ENCODE measurements at places on chromosomes 7 and 10. TPM values are rescaled to one million over a fixed set of nuclear protein-coding genes. Genes with fewer than 3 reads are reported as not detected.

Gene SHTN1
- total RNA-seq, result 1.2 TPM

Gene ELFN1
- total RNA-seq, result under 0.01 TPM

Gene GDF10
- under 0.01 TPM for total RNA-seq

Gene LIPK
- total RNA-seq, result not detected

Gene ALOX5
- not detected for total RNA-seq

Gene ANKRD7
- 0.26 TPM for total RNA-seq

Gene RNF148
- total RNA-seq, result 0.40 TPM

Gene STAG3
- total RNA-seq, result 1.1 TPM

Gene NUDT1
- 42.5 TPM for total RNA-seq

Gene NCOA4
- total RNA-seq, result 196 TPM

Gene IFIT1
- 12.7 TPM for total RNA-seq

Gene HGF
- total RNA-seq, result 792 TPM

Gene SLC4A2
- 80.1 TPM for total RNA-seq

Gene CLEC2L
- total RNA-seq, result not detected

Gene AGMO
- total RNA-seq, result 0.93 TPM

Gene LDB1
- total RNA-seq, result 40.6 TPM
